ENCODE measurements at places on chromosomes 3 and 15. TPM values are rescaled to one million over a fixed set of nuclear protein-coding genes. Genes with fewer than 3 reads are reported as not detected.

GRCh38 chr15:101209285-101209845 lies 42.5 kb downstream of the CHSY1 start:
- DNase-seq: no peak

DNA sequence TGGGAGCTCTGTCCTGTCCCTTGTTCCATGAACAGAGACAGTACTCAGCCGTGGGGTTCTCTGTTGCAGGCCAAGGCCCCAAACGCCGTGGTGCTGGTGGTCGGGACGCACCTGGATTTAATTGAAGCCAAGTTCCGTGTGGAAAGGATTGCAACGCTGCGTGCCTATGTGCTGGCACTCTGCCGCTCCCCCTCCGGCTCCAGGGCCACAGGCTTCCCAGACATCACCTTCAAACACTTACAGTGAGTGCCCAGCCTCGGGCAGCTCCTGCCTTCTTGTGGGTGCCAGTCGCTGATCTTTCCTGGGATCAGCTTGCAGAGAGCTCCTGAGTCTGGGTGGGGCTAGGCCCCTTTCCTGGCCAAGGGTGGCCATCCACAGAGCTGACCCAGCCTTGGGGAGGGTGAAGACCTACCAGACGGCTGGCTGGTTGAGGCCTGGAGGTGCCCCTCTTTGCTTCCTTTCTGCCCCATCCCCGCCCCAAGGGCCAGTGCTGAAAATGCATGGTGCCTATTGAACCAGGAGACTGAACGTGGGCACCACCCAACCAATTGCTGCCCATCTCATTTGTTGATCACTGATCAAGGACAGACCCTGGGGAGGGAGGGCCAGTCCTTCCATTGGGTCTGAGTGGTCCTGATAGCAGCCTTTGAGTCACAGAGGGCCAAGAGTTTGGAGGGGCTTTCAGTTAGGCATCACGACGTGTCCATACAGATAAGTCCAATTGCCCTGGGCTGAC lies 106.9 kb downstream of the LRRK1 start:
- peak; percentile 30 for DNase-seq

DNA sequence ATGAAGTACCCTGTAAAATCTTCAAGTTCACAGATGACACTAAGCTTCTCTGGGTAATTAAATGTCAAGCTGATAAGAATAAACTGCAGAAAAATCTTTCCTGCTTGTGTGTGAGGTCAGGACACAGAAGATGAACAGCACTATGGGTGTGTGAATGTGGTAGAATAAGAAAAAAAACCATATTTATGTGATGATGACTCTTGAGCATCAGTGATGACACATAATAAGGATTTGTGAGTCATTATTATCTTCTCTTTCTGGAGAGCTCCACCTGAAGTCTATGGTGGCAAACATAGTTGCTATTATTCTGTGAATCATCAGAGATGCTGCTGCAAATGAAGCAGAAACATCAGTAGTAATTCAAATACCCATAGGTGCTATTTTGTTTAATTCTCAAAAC lies 422.4 kb downstream of the DIPK2A start:
- DNase-seq: no peak

- no peak for DNase-seq
Measured at GRCh38 chr15:44883199-44883877, 73.1 kb upstream of the TERB2 start.

DNA sequence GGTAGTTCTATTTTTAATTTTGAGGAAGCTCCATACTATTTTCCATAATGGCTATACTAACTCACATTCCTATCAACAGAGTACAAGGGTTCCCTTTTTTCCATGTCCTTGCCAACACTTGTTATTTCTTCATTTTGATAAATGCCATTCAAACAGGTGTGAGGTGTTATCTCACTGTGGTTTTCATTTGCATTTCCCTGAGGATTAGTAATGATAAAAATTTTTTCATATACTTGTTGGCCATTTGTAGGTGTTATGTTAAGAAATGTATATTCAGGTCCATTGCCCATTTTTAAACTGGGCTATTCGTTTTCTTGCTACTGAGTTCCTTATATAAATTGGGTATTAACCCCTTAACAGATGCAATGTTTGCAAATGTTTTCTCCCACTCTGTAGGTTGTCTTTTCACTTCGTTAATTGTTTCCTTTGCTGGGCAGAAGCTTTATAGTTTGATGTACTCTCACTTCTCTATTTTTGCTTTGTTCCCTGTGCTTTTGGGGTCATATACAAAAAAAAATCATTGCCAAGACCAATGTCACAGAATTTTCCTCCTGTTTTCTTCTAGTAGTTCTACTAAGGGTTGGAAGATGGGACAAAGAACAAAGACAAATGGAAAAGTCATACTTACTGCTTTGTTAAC lies 11.0 kb upstream of the VPS39 start:
- DNase-seq: no peak

GRCh38 chr15:64699751-64700388 lies 75.5 kb downstream of the RBPMS2 start:
- peak; percentile 86 for DNase-seq

DNA sequence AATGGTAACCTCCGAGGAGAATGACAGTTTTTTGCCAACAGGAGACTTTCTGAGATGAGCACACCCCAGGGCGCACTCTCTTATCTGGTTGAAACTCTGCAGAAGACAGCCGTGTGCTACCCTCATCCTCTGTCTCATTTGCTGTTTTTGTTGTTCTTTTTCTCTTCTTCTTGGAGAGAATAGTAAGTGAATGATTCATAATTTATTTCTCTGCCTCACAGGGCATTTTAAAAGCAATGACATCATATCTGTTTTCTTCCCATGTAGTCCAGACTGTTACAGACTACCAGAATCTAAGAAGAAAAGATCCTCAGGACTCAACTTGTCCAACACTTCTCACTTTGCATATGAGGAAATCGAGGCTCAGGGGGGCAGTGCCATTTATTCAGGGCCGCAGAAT lies 771.1 kb upstream of the GRM7 start:
- DNase-seq: no peak

Gene SLC51B
- not detected for total RNA-seq

Gene PLA1A
- 2.4 TPM for total RNA-seq

Gene CCDC9B
- total RNA-seq: 0.23 TPM

Gene NPTN
- total RNA-seq: 85.4 TPM

Gene IQCH
- 11.3 TPM for total RNA-seq

Gene PROS1
- total RNA-seq: 6.9 TPM
